ENCODE measurements at places on chromosomes 1 and 21.

DNA sequence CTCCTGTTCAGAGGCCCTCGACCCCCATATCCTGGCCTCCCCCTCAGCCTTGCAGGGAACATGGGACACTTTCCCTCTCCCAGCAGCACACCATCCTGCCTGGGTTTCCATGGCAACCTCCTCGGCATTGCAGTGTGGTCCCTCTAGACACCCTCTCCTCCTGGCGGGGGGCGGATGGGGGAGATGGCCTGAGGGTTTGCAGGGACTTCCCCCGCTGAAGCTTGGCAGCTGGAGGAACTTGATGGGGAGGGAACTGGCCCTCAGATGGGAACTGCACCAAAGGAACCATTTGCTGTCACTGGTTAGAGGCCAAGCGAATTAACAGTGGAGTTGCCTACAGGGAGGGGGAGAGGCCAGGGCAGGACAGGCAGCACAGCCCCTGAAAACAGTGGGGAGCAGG lies 28.7 kb downstream of the RIMS3 start:
- DNase-seq, result no peak

DNA sequence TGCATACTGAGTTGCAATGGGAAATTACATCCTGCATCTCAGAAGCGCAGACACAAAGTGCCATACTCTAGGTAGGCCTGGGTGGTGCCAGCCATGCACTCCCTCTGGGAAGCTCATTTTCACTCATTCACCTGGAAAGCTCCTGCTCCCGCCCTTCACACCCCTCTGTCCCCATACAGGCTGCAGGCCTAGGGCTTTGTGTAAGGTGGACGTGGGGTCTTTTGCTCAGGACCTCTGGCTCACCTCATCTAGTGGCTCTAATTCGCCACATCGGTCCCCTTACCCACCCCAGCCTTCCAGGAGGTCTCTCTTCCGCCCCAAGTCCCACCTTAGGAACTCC lies 751 bp downstream of the MRPS15 start:
- no peak for DNase-seq

DNA sequence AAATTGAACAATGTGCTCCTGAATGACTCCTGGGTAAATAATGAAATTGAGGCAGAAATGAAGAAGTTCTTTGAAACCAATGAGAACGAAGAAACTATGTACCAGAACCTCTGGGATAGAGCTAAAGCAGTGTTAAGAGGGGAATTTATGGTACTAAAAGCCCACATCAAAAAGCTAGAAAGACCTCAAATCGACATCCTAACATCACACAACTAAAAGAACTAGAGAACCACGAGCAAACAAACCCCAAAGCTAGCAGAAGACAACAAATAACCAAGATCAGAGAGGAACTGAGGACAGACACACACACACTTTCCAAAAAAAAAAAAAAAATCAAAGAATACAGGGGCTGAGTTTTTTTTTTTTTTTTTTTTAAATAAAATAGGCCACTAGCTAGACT lies 564.2 kb downstream of the SMYD3 start:
- DNase-seq, result no peak

- no peak for DNase-seq
Observed at GRCh38 chr1:81183051-81183450, 617.7 kb upstream of the ADGRL2 start.

DNA sequence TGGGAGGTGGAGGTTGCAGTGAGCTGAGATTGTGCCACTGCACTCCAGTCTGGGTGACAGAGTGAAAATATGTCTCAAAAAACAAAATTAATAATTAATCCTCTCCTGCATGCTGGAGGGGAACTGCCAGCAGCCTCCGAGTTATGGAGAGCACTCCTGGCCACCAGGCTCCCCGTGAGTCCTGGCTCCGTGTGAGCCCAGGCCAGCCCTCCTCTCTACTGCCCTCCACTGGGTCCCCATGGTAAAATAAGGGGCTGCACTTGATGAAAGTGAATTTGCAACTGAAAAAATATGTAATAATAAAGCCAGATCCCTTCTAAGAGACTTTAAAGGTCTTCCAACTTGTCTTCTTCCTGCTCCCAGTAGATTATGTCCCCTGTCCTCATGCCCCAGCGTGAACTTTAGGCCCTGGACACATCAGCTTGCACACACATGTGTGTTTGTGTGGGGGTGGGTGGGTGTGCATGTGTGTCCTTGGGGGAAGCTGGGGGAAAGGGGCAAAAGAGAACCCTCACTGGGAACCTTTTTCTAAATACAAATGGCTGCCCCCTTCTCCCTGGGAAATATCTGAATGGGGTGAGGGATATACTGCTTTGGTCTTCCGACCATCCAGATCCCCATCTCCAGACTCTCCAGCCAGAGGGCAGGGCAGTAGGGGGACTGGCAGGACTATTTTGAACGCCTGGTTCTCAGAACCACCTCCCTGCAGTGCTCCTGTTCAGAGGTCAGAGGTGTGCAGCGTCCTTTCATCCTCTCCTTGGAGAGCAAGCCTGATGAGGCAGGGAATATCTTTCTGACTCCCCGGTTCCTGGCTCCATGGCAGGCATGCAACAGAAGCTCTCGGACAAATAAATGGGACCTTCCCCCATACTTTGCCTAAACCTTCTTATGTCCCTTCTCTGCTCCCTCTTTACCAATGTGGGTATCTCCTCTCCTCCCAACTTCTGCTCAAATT lies 26.2 kb downstream of the NEK2 start:
- peak; percentile 60 for DNase-seq

- no peak for DNase-seq
Observed at GRCh38 chr1:212077028-212077427, 41.5 kb downstream of the DTL start.

GRCh38 chr1:27621051-27621920 lies 13.7 kb downstream of the FGR start:
- DNase-seq, result no peak

GRCh38 chr21:33025106-33025488 lies 638 bp upstream of the OLIG2 start:
- no peak for DNase-seq

DNA sequence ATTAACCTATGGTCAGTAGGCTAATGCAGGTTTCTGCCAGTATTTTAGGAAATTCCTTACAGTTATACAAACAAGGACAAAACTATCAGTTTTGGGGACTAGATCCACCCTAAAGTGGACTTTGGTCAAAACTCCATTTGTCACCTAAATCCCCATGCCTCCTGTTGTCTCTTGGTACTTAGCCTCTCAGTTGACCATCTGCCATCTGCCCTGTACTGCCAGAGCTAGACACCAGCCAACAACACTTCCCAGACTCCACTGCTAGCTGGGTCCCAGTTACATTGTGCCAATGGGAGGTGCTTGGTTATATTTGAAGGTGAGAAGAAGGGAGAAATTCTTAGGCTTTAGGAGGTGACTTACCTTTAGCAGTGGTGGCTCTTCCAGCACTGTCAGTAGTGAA lies 17.0 kb upstream of the BSDC1 start:
- DNase-seq, result no peak
